Activated CD4-positive, alpha-beta T cell treated with anti-CD3 and anti-CD28 coated beads, Interleukin-2, amount 50 U/mL, for 1 hour (primary cell): ENCODE measurements at places on chromosomes 4 and X.

GRCh38 chrX:105460376-105460775 lies 239.9 kb upstream of the TEX13A start:
- DNase-seq: no peak

GRCh38 chr4:105588252-105588651 lies 35.8 kb downstream of the ARHGEF38 start:
- no peak for DNase-seq

- no peak for DNase-seq
Measured at GRCh38 chr4:186514271-186514950, 41.0 kb downstream of the MTNR1A start.

DNA sequence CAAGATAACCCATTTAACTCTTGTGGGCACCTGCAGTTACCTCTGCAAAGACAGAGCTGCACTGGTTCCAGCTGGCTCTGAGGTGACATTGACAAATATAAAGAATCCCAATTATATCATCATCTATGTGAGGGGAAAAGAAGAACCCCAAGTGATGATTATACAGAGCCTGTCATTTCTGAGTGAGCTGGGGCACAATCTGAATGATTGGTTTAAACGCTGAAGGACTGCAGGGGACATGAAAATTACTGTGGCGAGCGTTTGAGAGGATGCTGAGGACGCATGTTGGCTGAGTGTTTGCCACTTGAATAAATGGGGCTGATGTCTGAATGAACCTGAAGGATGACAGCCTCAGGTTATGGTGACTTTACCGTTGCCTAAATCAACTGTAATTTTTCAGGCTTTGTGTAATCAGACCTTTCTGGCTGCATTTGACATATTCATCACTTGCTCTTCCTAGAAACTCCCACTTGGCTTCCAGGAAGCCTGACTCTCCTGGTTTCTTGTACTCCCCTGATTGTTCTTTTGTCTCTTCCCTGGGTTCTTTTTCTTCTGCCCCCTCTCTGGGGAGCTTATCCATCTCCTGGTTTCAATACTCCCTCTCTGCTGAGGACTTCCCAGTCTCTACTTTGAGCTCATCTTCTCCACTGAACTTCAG lies 4.1 kb upstream of the HSD17B10 start:
- DNase-seq: no peak

DNA sequence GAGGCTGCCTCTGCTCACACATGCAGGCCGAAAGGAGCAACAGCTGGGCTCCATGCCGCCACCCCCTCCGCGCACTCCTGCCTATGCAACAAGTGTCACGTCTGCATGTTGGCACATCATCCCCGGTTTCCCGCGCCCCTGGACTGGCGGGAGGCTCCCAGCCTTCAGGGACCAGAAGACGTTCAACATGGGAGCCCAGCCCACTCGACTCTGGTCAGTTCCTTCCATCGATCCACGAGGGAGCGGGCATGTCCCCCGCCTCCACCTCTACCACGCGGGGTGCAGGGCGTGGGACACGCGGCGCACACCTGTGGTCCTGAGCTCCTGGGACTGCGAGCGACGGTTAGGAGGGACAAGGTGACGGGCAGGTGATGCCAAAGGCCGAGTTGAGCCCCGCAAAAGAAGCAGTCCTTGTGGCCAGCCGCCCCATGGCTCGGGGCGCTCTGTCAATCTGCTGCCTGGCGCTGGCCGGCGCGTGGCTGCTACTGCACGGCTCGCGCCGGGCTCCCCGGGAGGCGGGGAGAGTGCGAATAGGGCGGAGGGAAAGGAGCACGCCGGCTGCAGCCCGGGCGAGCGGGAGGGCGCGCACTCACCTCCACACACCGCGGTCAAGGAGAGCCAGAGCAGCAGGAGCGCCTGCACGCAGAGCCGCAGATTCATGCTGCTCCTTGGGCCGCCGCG lies 645 bp downstream of the APLN start:
- DNase-seq: no peak

GRCh38 chrX:139801397-139801813 lies 93.4 kb upstream of the MCF2 start:
- DNase-seq: no peak

GRCh38 chrX:14546190-14546589 lies 16.9 kb downstream of the GLRA2 start:
- no peak for DNase-seq

- no peak for DNase-seq
Measured at GRCh38 chr4:1567519-1567807, 116.7 kb downstream of the FAM53A start.

DNA sequence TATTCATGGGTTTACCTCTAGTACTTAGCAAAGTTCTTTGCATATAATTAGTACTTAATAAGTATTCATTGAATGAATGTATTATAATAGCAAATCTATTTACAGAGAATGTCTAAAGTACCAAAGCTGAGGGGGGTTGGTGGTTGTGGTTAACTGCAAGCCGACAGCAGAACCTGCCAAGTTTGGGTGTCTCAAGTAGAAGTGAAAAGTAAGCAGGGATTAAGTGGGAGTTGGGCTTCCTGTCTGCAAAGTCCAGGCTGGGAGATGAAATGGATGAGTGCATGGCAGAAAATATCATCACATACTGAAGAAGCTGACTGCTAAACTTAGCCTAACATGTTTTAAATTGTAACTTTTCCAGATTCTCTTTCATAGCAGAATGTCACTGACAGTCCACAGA lies 169.6 kb downstream of the CAMK2D start:
- no peak for DNase-seq

DNA sequence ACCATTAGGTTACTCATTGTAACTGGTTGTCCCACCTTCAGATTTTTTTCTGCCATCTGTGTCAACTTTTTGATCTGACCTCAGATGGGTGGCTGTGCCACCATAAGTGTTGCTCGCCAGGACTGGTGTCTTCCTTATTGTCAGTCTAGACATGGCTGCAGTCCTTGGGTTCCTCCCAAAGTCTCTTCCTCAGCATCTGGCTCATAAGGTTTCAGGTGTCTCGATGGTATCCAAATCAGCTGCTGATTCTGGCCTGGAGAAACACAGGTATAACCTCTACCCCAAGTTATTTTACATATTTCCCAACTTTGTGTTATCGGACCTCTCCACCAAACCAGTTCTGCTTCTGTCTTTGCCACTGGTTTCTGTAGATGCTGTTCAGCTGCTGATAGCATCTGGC lies 158.5 kb downstream of the ZNF518B start:
- no peak for DNase-seq

DNA sequence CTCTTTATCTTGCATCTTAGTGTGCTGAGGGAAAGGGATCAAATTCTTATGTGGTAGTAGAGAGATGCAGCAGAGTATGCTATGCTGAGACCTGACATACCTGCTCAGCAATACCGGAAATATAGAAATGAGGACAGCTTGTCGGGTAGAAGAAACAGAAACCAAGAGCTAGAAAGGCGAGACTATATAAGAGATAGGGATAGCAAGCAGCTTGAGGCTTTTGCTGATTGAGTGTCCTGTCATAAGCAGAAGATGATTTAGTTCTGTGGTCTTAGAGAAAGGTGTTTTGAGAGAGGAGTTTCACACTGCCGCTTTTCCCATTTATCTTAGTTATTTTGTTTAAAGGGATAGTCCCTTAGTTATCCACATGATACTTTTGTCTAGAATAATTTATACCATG lies 31.7 kb downstream of the USP9X start:
- no peak for DNase-seq

DNA sequence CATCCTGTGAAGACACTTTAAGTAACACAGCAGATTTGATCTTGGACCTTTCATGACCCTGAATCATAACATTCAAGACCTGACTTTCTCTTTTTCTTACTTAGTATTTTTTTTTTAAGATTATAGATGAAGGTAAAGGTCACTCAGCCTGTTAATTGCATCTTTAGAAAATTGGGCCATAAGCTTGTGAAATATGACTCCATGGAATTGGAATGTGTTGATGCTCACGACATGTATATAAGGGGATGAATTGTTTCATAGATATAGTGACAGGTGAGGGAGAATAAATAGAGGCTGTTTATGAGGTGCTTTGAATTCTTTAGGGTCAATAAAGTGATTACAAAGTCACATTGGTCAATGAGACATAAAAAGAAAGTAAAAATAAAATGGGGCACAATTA lies 27.7 kb upstream of the HS3ST1 start:
- DNase-seq: no peak

DNA sequence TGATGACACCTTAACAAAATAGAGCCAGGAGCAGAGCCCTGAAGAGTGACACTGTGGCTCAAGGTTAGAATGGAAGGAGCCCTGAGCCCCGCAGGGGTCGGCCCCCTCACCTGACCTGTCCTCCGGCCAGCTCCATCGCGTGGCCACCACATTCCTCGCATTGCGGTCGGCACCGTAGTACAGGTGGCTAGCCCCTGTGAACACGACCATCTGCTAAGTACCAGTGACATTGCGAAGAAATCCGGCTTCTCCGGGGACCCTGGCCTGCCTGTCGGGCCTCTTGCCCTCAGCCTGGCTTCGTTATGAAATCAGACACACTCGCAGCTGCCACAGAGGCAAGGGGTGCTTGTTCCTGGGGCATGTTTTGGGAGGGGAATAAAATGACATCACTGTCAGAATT lies 179.0 kb downstream of the AFAP1 start:
- DNase-seq: no peak

- DNase-seq: no peak
Measured at GRCh38 chr4:20249333-20249732, 2.4 kb upstream of the SLIT2 start.

DNA sequence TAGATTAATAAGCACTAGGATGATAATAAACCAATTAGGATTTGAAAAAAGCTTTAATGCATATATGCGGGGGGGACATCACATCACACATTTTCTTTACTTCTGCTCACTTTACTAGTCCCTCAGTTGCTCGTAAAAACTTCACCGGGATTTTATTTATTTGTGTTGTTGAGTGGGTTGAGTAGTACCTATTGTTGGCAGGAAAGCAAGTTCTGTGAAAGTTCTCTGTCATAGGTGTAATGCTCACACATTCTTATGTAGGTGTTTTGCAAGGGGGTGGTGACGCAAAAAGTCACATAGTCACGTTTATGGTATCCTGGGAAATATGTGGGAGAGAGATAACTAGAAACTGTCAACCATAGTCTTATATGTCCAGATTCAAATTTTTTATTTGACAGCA lies 65.3 kb downstream of the PDLIM5 start:
- DNase-seq: no peak

DNA sequence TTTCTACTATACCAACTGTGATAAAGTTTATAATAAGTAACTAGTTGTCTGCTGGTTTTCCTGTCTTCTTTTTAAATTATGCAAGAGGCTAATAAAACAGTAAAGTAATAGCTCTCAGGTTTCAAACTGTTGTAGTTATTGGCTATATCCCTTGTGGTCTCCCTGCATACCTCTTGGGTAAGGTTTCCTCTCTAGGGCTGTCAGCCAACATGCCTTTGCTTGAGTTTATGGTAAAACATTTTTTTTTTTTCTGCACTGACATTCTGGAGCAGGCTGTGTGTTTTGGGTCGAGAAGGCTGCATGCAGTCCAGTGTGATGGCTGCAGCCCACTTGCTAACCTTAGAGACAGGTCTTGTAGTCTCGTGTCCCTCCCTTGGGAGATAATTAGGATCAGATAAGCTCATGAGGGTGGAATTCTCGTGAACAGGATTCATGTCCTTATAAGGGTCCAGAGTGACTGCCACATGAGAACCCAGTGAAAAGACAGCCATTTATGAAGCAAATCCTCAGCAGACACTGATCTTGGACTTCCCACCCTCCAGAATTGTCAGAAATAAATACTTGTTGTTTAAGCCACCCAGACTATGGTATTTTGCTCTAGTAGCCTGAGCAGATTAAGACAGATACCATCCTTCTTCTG lies 831.2 kb downstream of the CCSER1 start:
- DNase-seq: no peak

DNA sequence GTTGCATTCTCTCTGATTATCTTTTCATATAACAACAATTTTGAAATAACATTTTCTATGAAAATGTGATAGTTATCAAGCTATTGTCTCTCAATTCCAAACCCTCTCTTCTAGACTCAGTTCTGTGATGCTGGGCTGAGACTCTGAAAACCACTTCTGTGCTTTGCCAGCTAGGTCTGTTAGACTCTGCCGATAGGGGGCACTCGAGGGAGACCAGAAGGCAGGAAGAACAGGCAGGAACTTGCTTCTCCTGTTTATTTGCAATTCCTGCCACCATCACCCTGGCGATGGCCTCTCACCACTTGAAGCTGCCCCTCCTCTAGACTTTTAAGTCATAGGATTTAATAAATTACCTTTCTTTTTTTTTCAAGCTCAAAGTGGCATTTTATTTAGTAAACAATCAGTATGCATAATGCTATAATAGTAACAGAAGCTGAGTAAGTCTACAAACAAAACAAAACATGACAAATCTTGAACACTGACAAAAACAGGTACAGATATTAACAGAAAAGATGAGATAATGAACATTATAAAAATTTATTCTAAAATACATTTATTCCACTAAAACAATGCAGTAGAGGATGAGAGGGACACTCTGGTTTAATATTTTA lies 49.7 kb downstream of the RASL11B start:
- DNase-seq: peak; percentile 59

DNA sequence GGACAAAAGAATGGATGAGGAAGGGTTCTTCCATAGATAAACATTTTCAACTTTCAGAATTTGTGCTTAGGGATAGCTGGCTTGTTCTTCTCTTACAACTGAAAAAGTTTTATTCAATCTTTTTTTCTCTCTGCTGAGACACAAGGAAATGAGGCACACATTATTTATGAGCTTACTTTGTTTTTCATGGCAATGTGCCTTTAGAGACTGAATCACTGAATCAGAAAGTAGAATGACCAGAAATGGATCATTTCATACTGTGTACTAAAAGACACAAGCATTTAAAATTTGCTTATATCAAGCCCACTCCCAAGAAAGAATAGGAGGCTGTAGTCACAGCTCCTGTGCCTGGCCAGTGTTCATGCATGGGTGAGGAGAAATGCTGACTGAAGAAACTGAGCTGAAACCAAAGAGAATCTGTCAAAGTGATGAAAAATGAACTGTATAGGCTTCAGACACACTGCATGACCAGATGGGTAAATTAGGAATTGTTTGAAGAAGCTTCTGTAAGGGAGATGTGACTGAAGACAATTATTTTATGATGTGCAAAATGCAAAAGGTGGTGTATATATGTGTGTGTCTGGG lies 413.8 kb downstream of the RAPGEF2 start:
- DNase-seq: no peak

- DNase-seq: no peak
Measured at GRCh38 chr4:124478470-124478869, 234.1 kb downstream of the ANKRD50 start.

DNA sequence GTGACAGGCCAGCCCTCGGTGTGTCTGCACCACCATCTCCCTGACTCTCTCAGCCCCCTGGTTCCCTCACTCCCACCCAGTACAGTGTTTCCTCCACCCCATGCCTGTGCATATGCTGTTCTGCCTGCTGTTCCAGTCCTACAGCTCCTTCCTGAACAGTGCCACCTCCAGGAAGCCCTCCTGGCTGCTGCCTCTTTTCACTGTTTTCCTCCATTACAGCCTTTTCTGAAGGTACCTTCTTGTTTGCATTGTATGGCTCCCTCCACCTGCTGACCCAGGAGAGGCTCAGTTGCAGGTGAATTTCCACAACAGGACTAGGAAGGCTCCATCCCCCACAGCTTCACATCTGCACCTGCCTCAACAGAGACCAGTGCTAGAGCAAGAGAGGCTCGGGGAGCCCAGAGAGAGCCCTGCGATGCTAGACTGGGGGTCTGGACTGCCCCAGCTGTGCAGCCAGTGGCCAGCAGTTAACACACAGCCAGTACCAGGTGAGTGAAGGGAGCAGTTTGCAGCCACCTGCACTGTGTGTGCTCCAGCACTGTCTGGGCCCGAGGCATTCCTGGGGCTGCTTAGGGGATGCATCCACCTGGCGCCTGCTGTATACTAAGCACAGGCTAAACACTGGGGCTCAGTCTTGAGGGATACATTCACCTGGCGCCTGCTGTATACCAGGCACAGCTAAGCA lies 92.0 kb downstream of the ADRA2C start:
- DNase-seq: no peak

- no peak for DNase-seq
Measured at GRCh38 chr4:59553063-59553720, 1646.9 kb upstream of the ADGRL3 start.
